ENCODE measurements at places on chromosomes 1 and 21. TPM values are rescaled to one million over a fixed set of nuclear protein-coding genes. Genes with fewer than 3 reads are reported as not detected.

The OR2G6 gene
- total RNA-seq = not detected

The IGSF9 gene
- under 0.01 TPM for total RNA-seq

The RIPPLY3 gene
- not detected for total RNA-seq

The NKAIN1 gene
- not detected for total RNA-seq

The RHD gene
- not detected for total RNA-seq

The NOS1AP gene
- not detected for total RNA-seq

The FAM72B gene
- total RNA-seq = 2.7 TPM
